ENCODE measurements at places on chromosomes 5 and 9.

DNA sequence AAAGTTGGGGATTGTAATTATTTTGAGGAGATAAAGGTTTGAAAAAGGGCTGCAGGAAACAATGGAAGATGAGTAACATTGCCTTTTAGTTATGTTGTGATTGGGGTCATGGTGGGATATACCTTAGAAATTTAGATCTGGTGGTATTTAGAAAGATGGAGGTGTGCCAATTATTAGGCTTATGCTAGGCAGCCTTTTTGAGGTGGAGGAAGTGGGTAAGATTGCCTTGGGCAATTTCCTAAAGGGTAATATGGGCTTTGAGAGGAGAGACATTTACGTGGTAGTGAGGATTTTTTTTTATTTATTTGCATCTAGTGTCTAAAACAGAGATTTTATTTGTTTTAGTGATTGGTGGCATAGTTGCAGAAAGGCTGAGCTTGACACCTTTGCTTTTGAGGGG, 10.5 kb downstream of the HSPA4 start:
- no peak for DNase-seq

DNA sequence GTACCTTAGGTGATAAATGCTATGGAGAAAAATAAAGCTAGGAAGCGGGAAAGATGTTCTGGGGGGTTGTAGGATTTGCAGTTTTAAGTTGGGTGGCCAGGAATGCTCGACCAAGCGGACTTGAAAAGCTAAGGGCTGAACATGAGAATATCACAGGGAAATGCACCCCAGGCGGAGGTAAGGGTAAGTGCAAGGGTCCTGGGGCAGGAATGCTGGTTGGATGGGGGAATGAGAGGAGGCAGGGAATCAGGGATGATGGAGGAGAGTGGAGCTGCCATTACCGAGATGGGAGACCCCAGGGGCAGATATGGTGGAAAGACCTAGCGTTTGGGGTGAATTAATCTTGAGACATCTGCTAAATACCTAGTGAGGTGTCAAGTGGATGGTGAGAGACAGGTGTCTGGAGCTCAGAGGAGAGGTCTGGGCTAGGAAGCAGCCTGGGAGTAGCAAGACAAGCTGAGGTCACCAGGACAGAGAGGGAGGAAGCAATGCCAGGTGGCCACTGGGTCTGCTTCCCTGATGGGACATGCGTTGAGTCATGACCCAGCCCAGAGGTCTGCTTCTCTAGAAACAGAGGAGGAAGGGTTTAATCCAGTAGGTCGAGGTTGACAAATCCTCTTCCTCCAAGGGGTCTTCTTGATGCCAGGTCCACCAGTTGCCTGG, 77.7 kb upstream of the ASS1 start:
- DNase-seq: no peak

- no peak for DNase-seq
Observed at GRCh38 chr5:163917747-163918146, 412.3 kb downstream of the MAT2B start.

- DNase-seq: no peak
Observed at GRCh38 chr5:1804001-1804690, 2.9 kb downstream of the NDUFS6 start.

GRCh38 chr5:67496051-67496450, 299.5 kb upstream of the CD180 start:
- DNase-seq: no peak

GRCh38 chr9:34927061-34927460, 31.0 kb upstream of the PHF24 start:
- DNase-seq: no peak

- no peak for DNase-seq
Observed at GRCh38 chr9:77257275-77257674, 79.9 kb downstream of the VPS13A start.

DNA sequence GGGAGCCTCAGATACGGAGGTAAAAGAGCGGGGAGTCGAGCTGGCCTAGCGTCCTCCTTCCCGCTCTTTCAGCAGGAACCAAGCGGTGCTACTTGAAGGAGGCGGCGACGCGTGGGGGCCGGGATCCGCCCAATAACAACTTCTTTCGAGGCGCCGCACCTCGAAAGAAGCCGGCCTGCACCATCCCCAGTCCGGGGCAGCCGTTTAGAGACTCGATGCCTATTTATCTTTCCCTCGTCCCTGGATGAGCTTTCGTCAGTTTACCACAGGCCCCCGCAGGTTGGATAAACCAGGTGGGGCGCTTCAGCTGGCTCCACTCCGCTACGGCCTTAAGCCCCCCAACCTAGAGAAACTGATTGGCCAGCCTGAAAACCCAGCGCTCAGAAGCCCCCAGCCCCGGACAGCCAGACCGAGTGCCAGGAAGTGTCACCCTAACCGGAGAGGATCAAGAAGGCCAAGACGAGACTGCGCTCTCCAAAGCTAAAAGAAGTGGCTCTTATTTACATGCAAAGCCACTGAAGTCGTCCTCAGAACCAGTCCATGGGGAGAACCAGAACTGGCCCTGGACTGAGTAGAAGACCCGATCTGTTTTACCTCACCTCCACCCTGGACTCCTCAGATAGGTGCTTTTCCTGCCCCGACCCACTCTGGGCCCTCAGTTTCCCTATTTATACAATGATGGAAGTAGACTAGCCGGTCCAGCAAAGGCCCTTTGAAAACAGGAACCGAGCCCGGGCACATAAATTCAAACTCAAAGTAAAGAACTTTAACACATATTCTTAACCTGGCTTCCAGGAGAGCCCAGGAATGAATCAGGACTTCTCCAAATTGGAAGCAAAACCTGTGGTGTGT, 1.4 kb downstream of the HAND1 start:
- no peak for DNase-seq

DNA sequence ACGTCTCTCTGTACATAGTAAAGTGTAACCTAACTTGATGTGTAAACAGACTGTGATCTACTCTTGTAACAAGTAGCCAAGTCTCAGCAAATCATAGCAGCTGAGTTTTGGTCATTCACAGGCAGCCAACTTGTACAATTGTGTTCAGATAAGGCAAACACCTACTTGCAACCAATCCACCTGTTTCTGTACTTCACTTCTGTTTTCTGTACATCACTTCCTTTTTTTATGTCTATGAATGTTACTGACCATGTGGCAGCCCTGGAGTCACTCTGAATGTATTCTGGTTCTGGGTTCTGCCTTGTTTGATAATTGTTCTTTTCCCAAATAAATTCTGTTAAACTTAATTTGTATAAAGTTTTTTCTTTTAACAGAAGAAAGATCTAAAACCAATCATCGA, 26.0 kb downstream of the RLN2 start:
- DNase-seq: no peak

- DNase-seq: no peak
Observed at GRCh38 chr5:171596391-171596878, 177.0 kb downstream of the FGF18 start.

DNA sequence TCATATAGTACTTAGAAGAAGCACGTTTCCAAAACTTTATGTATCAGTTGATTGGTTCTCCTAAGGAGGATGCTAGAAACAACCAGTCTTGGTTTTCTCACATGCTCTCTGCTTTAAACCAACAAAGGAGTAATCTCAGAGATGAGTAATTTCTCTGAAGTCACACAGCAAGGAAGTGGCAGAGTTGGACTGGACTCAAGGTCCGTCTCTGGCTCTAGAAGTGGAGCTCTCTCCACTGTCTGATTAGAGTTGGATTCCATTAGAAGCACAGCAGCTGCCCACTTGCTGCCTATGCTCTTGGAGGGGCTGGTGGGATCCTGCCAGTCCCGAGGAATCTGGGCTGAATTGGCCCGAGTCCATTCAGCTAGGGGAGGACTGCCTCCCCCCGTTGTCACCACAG, 21.0 kb downstream of the RALGPS1 start:
- DNase-seq: no peak

DNA sequence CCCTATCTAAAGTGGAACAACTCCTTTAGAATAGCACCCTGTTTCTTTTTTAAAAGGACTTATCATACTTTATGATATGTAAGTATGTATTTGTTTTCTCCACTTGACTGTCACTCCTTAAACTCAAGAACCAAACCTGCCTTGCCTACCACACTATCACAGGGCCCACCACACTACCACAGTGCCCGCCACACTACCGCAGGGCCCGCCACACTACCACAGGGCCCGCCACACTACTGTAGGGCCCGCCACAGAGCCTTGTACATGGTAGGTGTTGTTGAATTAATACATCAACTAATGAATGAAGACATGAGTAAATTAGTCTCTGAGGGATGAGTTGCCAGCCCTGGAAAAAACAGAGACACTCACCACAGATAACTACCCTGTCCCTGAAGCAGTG, 18.0 kb downstream of the SLC31A2 start:
- no peak for DNase-seq

- DNase-seq: no peak
Observed at GRCh38 chr5:66710557-66711088, 114.4 kb downstream of the MAST4 start.

DNA sequence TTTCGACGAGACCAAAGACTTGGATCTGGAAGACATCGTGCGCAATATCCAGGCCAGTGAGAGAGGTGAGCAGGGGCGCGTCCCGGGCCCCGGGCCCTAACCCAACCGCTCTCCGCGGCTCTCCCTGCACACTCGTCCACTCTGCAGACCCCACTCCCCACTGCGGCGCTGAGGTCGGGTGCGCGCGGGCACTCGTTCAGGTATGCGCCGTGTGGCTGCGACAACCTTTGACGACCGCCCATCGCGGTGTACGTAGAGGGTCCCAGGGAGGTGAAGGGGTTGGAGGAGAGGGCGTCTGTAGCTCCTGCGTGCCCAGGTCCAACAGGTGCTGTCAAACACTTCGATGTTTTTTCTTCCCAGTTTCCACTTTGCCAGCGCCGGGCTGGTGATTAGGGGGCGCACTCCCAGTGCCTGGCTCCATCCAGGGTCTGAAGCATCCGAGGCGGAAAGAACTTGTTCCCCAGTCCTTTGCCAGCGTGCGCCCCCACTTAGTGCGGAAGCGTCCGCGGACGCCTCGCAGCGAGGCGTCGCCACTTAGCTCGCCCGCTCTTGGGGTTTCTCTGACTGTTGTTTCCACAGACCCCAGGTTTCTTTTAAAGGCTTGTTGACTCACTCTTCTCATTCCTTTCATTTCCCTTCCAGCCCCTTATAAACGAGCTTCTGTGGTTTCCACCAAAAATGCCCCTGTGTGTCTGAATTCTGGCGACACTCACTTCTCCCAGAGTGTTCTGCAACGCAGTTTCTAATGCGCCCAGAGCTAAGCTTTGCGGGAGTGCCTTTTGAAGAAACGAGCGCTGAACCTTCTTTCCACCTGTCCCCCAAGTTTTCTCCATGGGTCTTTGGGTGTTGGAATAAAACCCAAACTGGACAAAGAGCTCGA, 1.6 kb downstream of the NPR3 start:
- no peak for DNase-seq

- no peak for DNase-seq
Observed at GRCh38 chr5:5558638-5559527, 136.4 kb downstream of the ICE1 start.

GRCh38 chr5:30831605-30832004, 361.9 kb upstream of the CDH6 start:
- DNase-seq: no peak

GRCh38 chr9:116572095-116572748, 114.9 kb upstream of the TRIM32 start:
- DNase-seq: peak; percentile 6

GRCh38 chr5:56696900-56697299, 118.4 kb upstream of the MAP3K1 start:
- no peak for DNase-seq

- DNase-seq: no peak
Observed at GRCh38 chr5:112958093-112959088, 18.2 kb upstream of the DCP2 start.

GRCh38 chr5:5558102-5558501, 135.6 kb downstream of the ICE1 start:
- DNase-seq: no peak

GRCh38 chr5:145903867-145904266, 31.1 kb upstream of the GRXCR2 start:
- no peak for DNase-seq

- DNase-seq: no peak
Observed at GRCh38 chr5:123696921-123697341, 185.0 kb downstream of the CSNK1G3 start.

DNA sequence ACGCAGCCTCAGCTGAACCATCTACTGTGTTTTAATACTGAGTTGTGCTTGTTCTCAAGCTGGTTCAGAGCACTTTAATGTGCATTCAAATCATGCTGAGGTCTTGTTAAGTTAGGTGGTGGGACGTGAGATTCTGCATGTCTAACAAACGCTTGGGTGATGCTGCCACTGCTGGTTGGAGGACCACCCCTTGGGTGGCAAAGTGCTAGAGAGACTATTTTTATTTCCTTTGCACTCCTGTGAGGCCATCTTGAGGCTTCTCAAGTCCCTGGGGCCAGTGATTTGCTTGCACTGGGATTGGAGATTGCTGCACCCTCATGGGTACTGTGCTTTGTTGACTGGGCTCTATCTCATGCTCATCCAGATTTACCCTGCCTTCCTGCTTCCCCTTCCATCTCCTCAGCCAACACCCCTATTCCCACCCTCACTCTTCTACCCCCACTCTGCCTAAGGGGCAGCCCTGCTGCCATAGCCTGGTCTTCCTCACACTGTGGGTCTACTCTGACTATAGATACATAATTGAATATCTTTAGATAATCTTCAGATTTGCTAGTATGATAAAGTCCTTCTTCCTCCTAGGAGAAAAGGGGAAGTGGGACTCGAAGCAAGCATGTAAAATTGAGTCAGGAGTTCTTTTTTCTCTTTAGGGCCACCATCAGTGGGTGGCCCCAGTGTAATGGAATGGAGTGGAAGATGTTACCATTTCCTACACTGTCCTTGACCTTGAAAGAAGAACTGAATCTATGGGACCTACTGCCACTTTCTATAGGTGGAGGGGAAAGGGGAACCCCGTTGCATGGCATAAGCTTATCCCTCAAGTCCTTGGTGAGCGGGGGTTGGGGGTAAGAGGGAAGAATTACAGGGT, 45.1 kb upstream of the SUB1 start:
- no peak for DNase-seq

DNA sequence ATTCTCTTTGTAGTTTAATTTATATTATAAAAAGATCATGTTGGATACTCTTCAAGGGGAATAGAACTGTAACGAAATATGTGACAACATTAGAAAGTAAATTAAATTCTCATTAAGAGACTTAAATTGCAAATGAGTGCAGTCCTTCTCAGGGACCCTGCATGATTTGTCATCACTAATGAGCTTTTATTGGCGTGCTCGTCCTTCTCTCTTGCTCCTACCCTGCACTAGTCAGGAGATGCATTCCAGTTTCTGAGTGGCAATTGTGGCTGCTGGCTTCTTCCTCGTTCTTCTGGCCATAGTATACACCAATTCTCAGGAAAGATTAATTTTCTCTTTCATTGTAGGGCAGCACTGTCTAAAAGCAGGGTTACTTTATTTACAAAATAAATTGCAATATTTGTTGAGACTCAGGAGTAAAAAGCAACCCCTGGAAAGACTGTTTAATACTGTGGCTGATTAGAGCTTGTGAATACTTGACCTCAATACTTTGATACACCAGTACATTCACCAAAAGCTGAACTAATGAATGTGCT, 376.3 kb upstream of the CHD1 start:
- no peak for DNase-seq

All from stimulated activated CD4-positive, alpha-beta T cell treated with anti-CD3 and anti-CD28 coated beads, Interleukin-4, amount 100 ng/mL, for 48 hours (primary cell).